Muscle of leg (tissue), 16 donors: ENCODE measurements at places on chromosomes 5 and 9.

- DNase-seq = no peak
Measured at GRCh38 chr9:118957585-118957984, 411.6 kb downstream of the BRINP1 start.

- DNase-seq = no peak
Measured at GRCh38 chr9:93357649-93358048, 93.8 kb upstream of the FAM120A start.

DNA sequence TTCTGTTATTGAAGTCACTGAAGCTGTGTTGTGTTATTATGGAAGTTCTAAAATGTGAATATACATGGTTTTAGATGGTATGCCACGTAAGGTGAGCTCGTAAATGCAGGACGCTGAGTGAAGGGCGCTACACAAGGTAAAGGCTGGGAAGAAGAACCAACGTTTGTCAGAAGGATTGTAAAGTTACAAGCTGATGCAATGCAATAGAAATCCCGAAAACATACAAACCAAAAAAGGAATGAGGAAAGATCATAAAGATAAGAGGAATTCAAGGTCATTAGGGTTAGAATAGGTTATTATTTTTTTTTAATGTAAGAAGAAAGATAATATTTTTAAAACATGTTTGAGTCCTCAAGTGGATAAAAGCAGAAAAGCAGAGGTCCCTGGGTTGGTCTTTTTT is 538.6 kb downstream of the CDH12 start:
- no peak for DNase-seq

- no peak for DNase-seq
Measured at GRCh38 chr5:83414601-83415000, 56.9 kb upstream of the VCAN start.

DNA sequence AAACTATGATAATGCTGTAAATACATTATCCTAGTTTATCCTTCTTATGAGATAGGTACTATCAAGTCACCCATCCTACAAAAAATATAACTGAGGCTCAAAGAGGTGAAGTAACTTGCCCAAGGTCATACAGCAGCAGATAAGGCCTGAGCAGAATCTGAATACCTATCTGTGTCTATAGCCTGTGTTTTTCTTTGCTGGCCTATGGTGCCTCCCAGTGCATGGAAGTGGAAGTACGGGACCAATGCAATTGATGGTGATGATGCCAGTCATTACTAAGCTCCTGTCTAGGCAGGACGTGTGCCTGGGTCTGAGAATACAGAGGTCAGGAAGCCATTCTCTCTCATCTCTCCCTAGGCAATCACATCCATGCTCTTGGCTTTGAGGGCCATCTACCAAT is 67.8 kb downstream of the FAT2 start:
- DNase-seq = peak; percentile 11
